Osteoblast (primary cell): ENCODE measurements at places on chromosomes 7 and 10. TPM values are rescaled to one million over a fixed set of nuclear protein-coding genes. Genes with fewer than 3 reads are reported as not detected.

- DNase-seq: no peak
These were observed 120.1 kb upstream of the AGK start for GRCh38 chr7:141431140-141431479.

DNA sequence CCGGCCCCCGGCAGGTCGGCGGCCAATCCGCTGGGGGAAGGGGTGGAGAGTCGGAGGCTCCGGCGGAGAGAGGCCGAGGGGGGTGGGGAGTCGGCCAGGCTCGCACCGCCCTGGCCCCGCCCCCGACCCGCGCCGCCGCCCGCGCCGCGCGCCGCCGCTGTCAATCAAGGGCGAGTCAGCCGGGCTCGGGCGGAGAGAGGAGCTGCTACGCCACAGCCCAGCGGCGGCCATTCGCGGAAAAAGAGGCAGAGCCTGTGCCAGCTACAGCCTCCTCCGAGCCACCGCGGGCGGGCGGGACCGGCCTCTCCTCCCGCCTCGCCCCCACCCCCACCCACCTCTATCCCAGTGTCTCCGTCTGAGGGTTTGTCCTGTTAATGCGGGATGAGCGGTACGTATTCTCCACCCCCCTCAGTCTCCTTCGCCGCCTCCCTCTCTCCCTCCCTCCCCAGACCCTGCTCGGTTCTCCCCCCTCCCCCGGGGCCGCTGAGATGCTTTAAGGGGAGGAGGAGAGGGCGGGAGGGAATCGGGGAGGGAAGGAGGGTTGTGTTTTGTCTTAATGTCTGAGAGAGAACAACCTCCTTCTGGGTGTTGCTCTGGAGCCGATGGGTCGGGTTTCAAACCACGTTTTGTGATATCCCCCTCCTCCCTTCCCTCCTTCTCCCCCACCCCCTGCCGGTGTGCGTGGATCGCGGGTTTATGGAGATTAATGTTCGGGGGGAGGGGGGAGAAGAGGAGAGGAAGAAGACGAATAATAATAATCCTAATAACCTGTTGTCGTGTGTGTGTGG lies at the start of gene SP4:
SP4 (plus strand) TSS at position 213 of the 788 bp plus-strand sequence; CDS start at position 382, 169 bp downstream.
- peak; percentile 98 for DNase-seq

DNA sequence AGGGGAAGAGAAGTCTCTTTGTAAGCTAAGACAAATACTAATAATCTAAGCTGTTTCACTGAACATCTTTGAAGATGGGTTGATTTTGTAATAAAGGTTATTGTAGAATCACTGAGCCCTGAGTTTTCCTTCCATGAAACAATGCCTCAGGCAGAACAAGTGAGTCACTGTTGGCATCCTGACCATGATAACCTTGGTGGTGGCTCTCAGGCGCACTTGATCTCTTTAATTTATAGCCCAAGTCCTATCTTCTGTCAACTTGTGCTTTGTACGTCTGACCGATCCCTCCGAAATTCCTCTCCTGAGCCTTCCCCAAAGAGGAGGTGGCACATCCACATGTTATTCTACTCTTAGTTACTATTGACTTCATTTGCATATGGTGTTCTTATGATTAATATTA lies 812.9 kb downstream of the REEP3 start:
- DNase-seq: no peak

DNA sequence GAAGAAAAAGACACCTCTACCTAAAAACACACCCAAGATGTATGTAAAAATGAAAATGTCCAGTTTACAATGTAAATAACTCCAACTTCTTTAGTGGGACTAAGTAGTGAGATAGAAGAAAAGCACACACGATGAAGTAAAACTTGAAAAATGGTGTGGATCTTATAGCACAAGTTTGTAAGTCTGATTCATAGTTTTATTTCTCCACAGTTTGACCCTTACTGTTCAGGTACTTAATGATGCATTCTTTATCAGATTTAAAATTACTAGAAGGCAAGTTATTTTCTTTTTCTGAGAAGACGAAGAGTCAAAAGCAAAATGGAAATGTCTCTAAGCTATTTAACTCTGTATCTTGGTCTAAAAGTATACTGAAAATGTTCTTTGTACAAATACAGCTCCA lies 6.1 kb downstream of the NAMPT start:
- no peak for DNase-seq

- no peak for DNase-seq
These were observed 105.2 kb downstream of the PLCE1 start for GRCh38 chr10:94098896-94099295.

DNA sequence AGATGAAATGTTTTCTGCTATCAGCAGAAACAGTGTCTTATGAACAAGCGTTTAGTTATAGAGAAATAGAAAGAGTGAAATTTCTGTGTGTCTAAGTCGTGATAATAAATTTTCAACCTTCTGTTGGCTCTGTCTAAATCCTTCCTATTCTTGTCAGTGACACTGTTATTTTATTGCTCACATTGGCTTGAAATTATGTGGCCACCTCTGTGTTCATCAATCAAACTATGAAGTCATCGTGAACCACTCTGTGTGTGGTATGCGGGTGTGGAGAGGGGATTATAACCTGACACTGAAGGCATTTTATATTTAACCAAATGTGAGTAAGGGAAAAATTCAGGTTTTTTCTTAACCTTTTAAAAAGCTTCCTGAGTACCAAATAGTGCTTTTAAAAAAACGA lies 12.3 kb downstream of the AOAH start:
- no peak for DNase-seq

GRCh38 chr7:1934756-1935155 lies 264.7 kb downstream of the ELFN1 start:
- DNase-seq: no peak

GRCh38 chr10:89147256-89147655 lies 59.9 kb downstream of the CH25H start:
- no peak for DNase-seq

GRCh38 chr10:114779803-114780576 lies 41.6 kb upstream of the FHIP2A start:
- peak; percentile 48 for DNase-seq

- DNase-seq: no peak
These were observed 256.2 kb upstream of the MGMT start for GRCh38 chr10:129210876-129211275.

DNA sequence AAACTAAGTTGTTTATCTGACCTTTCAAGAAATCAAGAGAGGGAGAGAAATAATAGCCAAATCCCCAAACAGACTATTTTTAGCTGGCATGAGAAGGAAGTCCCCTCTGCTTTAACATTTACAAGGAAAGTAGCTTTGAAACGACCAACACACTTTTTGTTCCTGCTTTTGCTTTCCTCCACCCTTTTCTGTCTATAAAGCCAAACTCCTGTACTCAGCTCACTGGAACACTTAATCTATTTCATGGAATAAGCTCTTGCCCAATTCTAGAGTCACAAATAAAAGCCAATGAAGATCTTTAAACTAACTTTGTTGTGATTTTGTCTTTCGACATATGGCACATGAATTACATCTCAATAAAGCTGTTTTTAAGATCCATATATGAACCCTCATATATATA lies 86.8 kb upstream of the CCDC71L start:
- no peak for DNase-seq

GRCh38 chr7:45574669-45575500 lies 717 bp downstream of the ADCY1 start:
- peak; percentile 97 for DNase-seq

DNA sequence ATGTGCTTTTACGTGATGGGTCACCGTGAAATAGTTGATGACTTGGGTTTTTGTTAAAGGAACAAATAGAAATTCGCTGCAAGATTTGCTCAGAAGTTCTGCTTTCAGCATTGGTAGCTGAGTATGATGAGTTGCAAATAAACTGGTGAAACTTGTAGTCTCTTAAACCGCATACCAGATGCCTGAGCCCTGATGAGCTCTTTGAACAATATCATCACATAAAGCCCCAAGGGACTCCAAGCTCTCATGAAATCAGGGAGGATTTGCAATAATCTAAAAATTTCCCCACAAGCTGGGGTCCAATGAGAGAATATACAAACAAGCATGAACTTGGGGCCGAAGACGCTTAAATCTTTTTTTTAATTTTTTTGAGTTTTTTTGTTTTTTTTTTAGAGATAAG lies 312.4 kb downstream of the CALN1 start:
- DNase-seq: peak; percentile 83

DNA sequence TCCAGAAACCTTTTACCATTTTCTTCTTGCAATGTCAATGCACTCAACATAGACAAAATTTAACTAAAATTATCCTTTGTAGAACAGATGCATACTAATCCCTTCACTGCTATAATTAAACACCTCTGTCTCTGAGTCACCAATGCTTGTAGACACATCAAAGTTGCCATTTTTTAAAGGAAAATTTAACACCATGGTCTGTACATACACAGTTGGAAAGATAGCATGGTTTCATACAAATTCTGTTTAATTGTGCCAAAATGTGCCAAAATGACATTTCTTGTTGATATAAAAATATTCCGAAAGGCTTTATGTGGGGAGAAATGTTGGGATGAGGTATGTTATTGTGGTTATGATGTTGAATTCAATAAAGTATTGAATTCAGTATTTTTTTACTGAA lies 125.8 kb downstream of the NEUROD6 start:
- DNase-seq: no peak

GRCh38 chr7:36633377-36633776 lies 90.9 kb downstream of the AOAH start:
- DNase-seq: no peak

Gene NEUROD6
- total RNA-seq: not detected in 2 replicates

Gene SHOC2
- total RNA-seq: 69.0 and 73.8 TPM in 2 replicates

Gene ICA1
- total RNA-seq: 1.2 and 2.2 TPM in 2 replicates

Gene TUBB8
- not detected in 2 replicates for total RNA-seq

Gene PDZD7
- 0.72 and 1.2 TPM in 2 replicates for total RNA-seq

Gene MSMB
- total RNA-seq: not detected in 2 replicates

Gene MYPN
- 1.5 and 1.8 TPM in 2 replicates for total RNA-seq
